M059J (cell line): ENCODE measurements at places on chromosomes 3 and 15. TPM values are rescaled to one million over a fixed set of nuclear protein-coding genes. Genes with fewer than 3 reads are reported as not detected.

KCNH8 gene
- not detected in 2 replicates for total RNA-seq

- DNase-seq, result peak; percentile 87
Measured at GRCh38 chr15:39657668-39658067, 76.8 kb downstream of the THBS1 start.

DNA sequence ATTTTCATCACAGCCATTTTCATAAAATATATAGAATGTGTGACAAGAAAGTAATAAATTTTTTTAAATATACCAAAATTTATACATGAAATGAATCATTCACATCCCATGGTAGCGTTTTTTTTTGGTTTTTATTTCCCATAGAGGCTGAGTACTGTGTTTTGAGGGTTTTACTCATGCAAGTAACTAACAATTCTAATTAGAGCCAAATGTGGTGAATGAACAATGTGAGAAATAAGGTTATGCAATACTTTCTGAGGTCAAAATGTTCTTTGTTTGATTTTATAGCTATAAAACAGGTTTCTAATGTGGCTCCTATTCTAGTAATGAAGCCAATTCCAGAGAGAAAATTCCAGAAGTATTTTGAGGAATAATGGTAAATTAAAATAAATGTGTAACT is 386.8 kb downstream of the TBC1D5 start:
- DNase-seq, result no peak

GRCh38 chr3:24854748-24855147 is 360.1 kb upstream of the THRB start:
- no peak for DNase-seq

- no peak for DNase-seq
Measured at GRCh38 chr3:153293265-153293664, 131.2 kb downstream of the RAP2B start.

CHST13 gene
- not detected in 2 replicates for total RNA-seq

GRCh38 chr15:69504352-69505040 is 51.9 kb downstream of the RPLP1 start:
- DNase-seq, result no peak

DNA sequence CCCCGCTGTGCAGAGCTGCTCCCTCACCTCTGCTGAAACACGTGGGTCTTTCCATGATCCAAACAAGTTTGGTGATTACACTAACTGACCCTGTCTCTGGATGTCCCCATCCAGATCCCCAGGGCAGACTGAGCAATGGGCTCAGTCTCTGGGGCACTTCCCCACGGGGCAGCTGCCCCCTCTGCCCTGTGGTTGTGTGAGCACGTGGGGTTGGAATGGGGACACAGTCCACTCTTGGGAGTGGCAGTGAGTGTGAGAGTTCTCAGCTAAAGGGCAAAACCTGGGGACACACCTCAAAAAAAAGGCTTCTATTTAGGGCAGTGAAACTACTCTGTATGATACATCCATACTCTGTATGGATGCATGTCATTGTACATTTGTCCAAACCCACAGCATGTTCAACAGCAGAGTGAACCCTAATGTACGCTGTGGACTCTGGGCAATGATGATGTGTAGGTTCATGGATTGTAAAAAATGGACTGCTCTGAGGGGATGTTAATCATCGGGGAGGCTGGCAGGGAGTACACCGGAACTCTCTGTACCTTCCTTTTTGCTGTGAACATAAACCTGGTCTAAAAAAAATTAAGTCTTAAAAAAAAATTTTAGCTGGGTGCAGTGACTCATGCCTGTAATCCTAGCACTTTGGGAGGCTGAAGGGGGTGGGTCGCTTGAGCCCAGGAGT is 49.9 kb upstream of the BLM start:
- DNase-seq, result peak; percentile 38

DNA sequence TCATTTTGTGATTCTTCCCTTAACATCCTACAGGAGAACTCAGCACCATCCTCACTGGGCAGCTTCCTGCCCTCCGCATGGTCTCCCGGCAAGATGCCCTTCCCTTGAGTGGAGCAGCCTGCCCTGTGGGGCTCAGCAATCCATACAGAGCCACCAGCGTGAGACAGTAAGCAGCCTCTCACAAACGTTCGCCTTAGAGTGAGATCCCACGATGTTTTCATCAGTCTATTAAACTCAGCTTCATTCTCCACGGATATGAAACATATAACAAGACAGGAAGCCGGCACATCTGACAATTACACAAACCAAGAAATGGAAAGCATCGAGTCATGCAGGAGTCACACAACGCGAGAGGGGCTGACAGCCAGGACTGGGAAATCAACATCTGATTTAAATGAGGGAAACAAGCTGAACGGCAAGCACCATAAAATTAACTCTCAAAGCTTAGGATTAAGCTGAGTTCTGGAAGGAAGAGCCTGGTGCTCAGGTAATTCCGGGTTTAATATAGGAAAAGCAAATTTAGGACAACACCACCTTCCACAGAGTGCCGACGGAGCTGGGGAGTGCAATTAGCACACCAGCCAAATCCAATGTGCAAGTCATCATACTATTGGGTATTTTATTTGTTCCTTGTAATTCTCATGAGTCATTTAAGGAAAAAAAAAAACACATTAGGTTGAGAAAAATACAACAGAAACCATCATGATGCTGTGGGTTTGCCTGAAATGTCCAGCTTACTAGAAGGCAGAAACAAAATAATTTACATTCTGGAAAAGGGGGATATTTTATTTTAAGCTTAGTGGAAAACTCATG is 272.0 kb downstream of the OCA2 start:
- DNase-seq, result peak; percentile 2

DNA sequence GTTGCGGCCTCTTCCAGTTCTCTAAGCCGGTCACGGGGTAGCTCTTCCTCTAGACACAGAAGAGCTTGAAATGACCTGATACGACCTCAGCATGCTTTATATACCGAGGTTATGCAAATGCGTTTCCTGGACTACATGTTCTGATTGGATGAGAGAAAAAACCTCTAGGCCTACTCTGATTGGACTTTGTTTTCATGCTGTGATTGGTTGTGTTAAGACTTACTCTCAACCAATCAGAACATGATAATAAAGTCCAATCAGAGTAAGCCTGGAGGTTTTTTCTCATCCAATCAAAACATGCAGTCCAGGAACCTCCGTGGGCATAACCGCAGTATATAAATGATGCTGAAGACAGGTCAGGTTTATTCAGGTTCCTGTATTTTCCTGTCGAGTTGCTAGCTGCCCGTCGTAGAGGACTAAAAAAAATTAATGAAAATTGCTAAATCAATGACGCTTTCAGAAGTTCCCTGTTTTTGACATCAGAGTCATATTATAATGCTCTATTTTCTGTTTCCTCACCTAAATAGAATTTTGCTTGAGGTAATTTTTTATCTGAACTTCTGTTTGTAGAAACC is 177.4 kb downstream of the POTEB3 start:
- no peak for DNase-seq

RNF13 gene
- 37.3 and 38.2 TPM in 2 replicates for total RNA-seq

PCBP4 gene
- total RNA-seq, result 14.7 and 45.1 TPM in 2 replicates

- DNase-seq, result peak; percentile 85
Measured at GRCh38 chr3:71130471-71131374, 452.8 kb downstream of the FOXP1 start.

CYP1A2 gene
- not detected in 2 replicates for total RNA-seq

ANKRD63 gene
- not detected in 2 replicates for total RNA-seq
